ENCODE measurements at places on chromosomes 6 and 20.

- no peak for DNase-seq
Measured at GRCh38 chr20:24364482-24364881, 104.9 kb upstream of the SYNDIG1 start.

DNA sequence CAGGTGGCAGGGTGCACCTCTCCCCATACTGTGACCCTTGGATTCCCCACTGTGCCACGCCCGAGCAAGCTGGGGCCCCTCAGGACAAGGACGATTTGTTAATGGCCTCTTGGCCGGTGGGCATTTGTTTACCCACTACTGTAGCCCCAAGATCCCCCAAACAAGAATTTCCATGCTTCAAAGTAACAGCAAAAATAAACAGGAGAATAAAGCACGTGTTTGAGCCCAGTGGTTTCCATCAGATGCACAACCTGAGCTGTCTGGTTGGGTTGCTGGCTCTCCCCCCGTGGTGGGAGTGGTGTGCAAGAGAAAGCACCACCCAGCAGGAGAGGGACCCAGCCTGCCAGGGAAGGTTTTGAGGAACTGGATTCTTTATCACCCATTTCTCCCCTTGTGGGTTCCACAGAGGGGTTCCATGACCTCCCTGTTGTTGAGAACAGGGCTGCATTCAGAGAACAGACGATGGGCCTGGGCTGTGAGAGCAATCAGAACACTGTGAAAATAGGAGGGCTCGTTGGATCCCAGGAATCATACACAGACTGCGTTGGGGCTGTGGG, 4.8 kb downstream of the CD93 start:
- DNase-seq = no peak

GRCh38 chr6:118298476-118299427, 249.3 kb upstream of the PLN start:
- DNase-seq = no peak

GRCh38 chr6:113742342-113742741, 114.8 kb upstream of the MARCKS start:
- DNase-seq = peak; percentile 52

GRCh38 chr6:149815788-149816187, 48.4 kb downstream of the LRP11 start:
- no peak for DNase-seq

DNA sequence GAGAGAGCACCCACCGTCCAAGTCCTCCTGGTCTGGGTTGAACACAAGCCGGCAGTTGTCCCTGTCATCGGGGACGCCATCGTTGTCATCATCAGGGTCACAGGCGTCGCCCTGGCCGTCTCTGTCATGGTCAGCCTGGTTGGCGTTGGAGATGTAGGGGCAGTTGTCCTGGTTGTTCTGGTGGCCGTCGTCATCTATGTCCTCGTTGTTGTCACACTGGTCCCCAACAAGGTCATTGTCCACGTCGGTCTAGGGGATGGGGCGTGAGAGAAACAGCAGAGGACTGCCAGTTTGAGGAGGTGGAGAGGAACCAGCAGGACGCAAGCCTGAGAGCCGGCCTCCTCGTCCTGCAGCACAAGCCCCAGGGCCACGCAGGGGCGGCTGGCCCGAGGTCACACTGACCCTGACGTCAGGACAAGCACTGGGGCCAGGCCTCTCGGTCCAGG, 28.5 kb downstream of the THBS2 start:
- no peak for DNase-seq

GRCh38 chr20:34896086-34896621, 19.7 kb downstream of the ACSS2 start:
- no peak for DNase-seq

DNA sequence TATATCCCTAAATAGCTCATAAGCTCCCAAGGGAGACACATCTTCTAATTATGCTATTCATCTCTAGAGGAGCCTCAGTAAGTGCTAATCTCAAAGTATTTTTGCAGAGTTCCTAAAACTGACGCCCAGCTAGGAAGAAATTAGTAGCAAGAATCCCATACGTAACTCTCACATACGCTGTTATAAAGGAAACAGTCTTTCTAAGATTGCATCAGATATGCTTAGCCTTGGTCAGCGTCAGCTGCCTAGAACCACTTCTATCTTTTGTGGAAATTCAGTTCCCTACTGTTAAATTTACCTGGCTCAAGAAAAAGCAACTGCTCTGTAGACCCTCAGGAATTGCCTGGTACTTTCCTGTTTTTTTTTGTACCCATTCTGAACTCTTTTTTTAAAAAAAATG, 13.6 kb downstream of the RIPOR2 start:
- DNase-seq = no peak

- DNase-seq = no peak
Measured at GRCh38 chr6:85412911-85413430, 36.9 kb upstream of the NT5E start.

- no peak for DNase-seq
Measured at GRCh38 chr6:53543359-53544216, 1.3 kb downstream of the GCLC start.

DNA sequence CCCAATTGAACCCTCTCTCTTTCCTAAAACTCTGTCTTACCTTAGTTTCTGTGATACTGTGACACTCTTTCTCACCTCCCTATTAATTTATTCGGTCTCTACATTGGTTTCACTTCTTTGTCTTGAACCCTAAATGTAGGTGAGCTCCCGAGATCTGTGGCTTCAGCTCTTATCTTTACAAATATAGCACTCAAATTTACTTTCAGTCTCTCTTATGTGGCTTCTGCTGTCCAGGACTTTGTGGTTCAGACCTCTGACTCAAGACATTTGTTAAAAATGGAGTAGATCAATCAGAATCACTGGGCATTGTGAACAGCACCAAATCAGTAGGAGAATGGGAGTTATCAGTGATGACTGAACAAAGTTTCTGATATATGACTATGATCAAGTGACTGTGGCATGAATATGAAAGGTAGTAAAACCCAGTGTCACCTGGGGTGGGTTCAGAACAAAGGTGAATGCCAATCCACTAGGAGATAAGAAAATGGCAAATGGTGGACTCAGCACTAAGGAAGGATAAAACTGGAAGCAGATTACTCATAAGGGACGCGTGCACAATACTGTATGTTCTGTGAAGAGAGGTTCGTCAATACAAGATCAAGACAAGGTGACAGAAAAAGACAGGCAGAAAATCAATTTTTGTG, 27.2 kb downstream of the IL17F start:
- no peak for DNase-seq

DNA sequence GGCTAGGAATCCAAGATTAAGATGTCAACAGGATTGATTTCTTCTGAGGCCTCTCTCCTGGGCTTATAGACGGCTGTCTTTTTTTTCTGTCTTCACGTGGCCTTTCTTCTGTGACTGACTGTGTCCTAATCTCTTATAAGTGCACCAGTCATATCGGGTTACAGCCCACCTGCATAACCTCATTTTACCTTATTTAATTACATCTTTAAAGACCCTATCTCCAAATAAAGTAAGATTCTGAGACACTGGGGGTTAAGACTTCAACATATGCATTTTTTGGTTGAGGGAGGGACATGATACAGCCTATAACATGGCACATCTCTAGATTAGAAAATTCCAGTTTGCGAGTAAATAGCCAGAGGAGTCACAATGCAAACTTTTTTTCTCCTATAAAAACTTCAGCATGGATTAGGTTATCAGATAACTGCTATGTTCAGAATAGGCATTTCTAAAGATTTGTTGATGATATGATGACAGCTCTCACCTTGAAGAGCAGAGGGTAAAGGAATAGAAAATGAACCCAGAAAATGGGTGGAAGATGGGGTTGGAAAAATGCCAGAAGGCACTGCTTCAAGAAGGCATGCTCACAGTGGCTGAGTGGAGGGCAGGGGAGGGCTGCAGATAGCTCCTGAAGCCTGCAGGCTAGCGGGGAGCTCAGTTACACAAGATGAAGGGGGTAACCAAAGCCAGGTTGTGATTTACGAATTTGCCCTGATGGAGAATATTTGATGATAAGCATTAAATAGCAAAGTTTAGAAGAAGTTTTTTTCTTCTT, 8.7 kb upstream of the PDE7B start:
- no peak for DNase-seq

DNA sequence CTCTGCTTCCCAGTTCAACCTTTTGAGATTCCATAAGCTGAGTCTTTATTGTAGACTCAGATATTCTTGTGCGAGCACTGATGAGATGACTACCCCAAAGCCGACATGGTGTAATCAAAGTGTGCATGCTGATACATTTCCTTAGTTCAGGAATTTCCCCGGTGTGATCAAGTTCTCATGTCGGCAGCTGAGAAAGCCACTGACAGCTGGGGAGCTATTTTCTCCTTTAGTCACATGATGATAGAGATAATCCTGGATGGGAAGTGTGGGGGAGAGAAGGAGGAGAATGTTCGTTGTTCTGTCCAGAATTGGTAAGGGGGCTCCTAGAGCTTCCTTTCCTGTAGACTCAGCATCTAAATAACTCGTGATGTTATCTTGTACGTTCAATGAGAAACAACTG, 7.7 kb upstream of the CAP2 start:
- no peak for DNase-seq

GRCh38 chr6:161438430-161439030, 164.7 kb upstream of the AGPAT4 start:
- DNase-seq = no peak

- DNase-seq = no peak
Measured at GRCh38 chr20:2130062-2130591, 28.5 kb downstream of the STK35 start.

- DNase-seq = no peak
Measured at GRCh38 chr20:4956200-4956810, 45.0 kb downstream of the SLC23A2 start.

GRCh38 chr6:108168501-108169463, 3.0 kb downstream of the NR2E1 start:
- no peak for DNase-seq

- DNase-seq = no peak
Measured at GRCh38 chr20:47330933-47331708, 25.4 kb downstream of the ZMYND8 start.

DNA sequence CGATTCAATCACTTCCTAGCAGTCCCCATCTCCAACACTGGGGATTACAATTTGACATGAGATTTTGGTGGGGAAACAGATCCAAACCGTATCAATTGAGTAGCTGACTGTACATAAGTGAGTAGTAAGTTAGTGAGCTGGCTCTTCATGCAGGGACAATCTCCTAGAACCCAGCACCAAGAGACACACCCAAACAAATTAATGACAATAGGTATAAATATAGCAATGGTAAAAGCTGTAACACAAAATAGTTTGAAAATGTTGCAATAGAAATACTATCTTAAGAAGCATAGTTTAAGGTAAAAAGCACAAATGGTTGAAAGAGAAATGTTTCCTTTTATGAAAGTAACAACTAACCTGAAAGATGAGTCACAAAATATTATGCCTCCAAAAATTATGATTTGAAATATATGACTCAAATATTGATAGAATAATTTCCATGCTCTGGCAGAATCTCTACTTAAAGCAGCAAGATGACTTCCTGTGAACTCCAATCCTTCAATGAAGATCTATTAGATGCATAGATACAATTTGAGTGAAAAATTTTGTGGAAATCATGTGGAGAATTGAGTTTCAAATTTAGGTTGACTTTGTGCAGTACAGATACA, 5.4 kb upstream of the SIRPB1 start:
- no peak for DNase-seq

DNA sequence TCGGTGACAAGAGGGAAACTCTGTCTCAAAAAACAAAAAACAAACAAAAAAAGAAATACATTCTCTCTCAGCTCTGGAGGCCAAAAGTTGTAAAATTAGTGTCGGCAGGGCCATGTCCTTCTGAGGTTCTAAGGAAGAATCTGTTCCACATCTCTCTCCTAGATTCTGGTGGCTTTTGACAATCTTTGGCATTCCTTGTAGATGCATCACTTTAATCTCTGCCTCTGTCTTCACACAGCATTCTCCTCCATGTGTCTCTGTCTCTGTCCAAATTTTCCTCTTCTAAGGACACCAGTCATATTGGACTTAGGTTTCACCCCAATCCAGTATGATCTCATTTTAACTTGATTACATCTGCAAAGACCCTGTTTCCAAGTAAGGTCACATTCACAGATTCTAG, 9.1 kb downstream of the PPP2R5D start:
- no peak for DNase-seq
